ENCODE measurements at places on chromosomes 2 and 18.

- no peak for DNase-seq
Measured at GRCh38 chr2:30026091-30027055, 105.0 kb upstream of the ALK start.

- no peak for DNase-seq
Measured at GRCh38 chr2:160387558-160388262, 105.9 kb downstream of the RBMS1 start.

DNA sequence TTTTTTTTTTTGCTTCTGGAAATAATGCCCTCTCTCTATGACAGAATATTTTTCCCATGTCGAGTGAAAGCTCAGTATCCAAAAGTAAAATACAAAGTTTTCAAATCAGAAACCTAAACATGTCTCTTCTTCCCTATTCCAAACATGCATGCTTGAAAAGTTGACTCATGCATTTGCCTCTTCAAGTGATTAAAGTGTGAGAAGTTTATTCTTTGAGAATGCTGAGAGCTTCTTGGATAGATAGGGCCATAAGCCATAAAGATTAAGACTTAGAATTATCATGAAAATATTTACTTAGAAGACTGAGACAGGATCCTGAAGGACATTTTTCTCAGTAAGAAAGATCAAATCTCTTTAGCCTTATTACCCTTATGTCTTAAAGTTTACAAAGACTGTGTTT, 98.6 kb upstream of the EPB41L5 start:
- no peak for DNase-seq

GRCh38 chr2:32941944-32942690, 4.6 kb upstream of the LTBP1 start:
- no peak for DNase-seq

DNA sequence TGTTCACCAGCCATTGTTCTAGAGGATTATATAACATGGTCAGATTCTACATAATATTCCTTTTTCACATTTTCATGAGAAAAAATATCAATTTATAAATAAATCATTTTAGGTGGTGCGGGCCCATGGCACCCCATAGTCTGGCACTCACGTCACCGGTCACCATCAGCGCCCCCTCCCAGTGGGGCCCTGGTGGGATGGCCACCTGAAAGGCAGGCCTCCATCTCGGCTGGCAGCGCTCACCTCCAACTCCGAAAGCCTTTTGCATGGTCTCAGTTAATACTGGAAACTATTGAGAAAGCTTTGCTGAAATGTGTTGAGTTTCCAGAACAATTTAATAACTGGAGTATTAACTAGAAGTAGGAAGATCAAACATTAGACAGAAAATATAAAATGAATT, 141.4 kb upstream of the SALL3 start:
- no peak for DNase-seq

GRCh38 chr2:9697909-9698308, 67.1 kb upstream of the YWHAQ start:
- DNase-seq: no peak

DNA sequence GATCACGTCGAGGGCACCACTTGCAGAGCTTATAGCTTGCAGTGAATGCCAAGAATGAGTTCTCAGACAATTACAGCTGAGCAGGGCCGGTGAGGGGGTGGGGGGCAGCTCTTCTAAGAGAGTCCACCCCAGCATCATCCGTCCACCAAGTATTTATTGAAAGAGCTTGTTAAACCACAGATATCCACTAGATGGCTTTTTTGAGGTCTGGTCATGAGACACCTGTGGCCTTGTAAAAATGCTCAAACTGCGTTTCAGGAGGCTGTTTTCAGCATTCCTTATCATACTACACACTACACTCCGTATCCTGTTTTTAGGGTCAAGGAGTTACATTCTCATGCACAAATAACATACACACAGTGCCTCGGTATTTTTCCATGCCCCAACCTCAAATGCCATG, 51.5 kb downstream of the DNAJC10 start:
- DNase-seq: no peak

GRCh38 chr18:76252139-76252538, 242.9 kb downstream of the ZNF516 start:
- DNase-seq: no peak

DNA sequence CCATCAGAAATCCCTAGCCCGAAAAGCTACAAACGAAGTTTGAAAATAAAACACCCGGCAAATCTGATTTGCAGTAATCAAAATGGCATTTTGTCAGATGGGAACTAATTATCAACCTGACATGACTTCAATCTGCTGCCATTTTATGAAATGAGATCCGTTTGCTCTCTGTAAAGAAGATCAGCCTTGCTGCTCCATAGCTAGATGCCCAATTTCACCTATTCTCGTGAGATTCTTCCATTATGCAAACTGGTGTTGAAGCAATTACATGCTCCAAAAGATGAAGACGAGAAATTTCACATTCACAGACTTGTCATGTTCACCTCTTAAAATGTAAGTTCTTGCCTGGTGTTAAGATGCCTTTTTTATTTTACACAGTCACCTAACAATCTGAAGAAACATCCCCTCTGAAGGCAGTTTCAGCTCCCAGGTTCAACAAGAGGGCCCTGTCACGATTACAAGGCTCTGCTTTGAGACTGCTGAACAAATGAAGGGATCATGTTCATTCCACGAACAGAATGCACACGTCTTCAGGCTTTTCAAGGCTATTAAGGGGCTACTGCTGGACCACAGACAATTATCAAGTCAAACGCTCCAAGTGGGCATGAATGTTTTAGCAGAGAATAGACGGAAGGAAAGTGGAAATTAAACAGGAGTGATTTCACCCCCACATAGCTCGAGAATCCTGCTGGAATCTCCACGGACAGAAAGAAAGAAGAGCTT, 172.6 kb upstream of the PID1 start:
- no peak for DNase-seq

- no peak for DNase-seq
Measured at GRCh38 chr2:129721846-129722245, 257.6 kb upstream of the RAB6C start.

- DNase-seq: no peak
Measured at GRCh38 chr2:60505880-60506260, 47.6 kb downstream of the BCL11A start.

GRCh38 chr2:223076573-223076972, 24.6 kb downstream of the KCNE4 start:
- DNase-seq: no peak

DNA sequence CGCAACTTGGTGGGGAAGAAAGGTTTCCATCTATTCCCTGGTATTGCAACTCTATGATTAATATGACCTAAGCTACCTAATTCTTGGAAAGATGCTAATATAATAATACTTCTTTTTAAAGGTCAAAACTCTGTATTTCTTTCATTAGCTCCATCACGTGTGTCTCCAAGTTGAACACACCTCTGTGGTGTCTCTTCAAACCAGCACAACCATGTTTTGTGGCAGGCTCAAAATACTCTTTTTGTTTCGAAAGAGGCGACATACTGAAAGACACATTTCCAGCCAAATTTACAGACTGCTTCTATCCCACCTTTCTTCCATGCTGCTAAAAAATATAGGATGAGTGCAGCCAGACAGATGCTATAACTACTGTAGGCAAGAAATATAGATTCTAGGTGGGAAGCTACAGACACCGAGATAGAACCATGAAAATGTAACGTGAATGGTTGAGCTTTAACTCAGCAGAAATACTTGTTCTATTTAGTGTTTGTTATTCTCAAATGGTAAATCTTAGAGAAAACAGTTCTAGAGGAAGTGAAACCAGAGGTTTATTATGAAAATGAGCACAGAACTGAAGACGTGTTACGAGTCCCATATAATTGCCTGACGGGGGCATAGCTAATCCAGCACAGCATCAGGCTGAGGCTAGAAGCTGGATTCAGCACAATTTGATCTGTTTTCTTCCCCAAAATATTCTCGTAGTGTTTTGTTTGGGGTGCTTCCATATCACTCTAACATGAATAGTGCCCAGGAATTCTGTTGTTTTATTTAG, 991.5 kb upstream of the FANCL start:
- no peak for DNase-seq
